ENCODE measurements at places on chromosomes 6 and 20. TPM values are rescaled to one million over a fixed set of nuclear protein-coding genes. Genes with fewer than 3 reads are reported as not detected.

COL21A1 gene
- 0.50 TPM for total RNA-seq

GRCh38 chr20:50991076-50991475, 31.8 kb downstream of the KCNG1 start:
- DNase-seq = no peak

ADGRB3 gene
- 0.75 TPM for total RNA-seq

- no peak for DNase-seq
Observed at GRCh38 chr20:13336308-13337089, 115.4 kb downstream of the ISM1 start.

- DNase-seq = no peak
Observed at GRCh38 chr6:18386298-18386976, 713 bp upstream of the RNF144B start.

MOXD1 gene
- total RNA-seq = 0.25 TPM

DNA sequence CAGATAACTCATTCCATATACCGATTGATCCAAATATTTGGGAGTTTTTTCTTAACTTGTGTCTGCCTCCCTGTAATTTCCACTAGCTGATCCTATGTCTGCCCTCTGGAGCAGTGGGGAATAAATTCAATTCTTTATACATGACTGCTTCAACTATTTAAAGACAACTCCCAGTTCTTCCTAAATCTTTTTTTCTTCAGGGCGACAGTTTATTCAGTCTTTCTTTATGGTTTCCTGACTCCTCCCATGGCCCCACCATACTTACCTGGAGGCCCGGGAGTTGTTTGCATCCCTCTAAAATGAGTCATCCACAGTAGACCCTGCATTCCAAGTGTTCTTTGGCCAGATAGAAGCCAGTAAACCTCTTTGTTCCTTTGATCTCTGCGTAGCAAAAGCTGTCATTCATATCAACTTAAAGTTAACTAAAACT, 73.6 kb downstream of the LCA5 start:
- DNase-seq = no peak

DNA sequence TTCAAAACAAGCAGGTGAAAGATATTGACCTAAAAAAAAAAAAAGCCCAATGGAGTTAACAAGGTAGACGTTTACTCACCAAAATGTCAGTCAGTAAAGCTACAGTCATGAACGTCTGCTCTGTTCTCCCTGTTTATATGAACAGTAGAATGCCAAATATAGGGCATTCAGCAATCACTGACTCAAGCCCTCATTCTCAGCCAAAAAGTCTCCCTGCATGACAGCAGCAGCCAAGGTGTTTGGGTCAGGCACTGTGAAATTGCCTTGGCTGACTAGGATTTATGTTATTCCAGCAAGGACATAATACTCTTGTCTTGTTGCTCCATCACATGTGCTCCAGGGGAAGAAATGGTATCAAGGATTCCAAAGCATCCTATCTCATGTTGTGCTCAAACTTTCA, 194.7 kb upstream of the RSPO3 start:
- DNase-seq = no peak

DNA sequence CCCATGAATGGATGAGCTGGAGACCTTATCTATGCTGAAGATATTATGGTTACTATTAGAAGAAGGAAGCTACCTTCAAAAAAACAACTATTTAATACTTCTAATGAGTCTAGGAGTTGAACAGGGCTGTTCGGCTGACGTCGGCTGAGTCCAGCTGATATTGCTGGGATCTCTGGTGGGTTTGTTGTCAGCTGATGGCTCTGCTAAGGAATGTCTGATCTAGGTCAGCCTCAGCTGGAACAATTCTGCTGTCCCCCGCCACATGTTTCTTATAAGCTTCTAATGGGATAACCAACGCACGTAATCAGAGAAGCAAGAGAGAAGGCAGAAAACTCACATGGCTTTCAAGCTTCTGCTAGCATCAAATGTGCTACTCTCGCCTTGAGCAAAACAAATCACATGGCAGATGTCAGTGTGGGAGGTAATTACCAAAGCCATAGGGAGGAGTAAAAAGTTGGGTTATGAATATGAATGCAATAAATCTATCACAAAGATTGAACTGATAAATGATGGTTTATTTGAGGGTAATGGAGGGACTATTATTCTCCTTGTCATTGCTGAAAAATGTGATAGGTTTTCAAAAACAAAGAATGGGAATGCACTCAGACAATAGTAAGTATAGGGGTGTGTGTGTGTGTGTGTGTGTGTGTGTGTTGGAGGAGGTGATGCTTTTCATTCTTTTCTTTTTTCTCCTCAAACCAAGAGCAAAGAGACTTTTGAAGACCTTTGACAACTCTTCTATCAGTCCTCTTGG, 71.5 kb downstream of the BTBD3 start:
- no peak for DNase-seq

GRCh38 chr6:138541823-138542481, 42.7 kb upstream of the NHSL1 start:
- no peak for DNase-seq

DNA sequence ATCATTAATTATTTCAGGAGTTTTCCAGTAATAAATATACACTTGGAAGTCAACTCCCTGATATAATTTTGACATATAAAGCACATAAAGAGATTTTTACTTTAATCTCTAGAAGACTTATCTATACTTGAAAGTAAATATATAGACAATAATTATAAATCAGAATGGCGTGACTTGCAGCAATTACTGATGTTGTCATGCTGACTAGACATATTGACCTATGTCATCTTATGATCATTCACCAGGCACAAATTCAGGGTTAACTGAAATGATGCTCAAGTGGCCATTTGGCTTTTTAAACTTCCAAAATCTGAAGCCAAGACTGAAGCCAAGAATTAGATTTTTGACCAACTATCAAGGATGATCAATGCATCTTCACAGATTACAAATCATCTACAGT, 192.2 kb downstream of the MCHR2 start:
- no peak for DNase-seq

GRM1 gene
- under 0.01 TPM for total RNA-seq

DNA sequence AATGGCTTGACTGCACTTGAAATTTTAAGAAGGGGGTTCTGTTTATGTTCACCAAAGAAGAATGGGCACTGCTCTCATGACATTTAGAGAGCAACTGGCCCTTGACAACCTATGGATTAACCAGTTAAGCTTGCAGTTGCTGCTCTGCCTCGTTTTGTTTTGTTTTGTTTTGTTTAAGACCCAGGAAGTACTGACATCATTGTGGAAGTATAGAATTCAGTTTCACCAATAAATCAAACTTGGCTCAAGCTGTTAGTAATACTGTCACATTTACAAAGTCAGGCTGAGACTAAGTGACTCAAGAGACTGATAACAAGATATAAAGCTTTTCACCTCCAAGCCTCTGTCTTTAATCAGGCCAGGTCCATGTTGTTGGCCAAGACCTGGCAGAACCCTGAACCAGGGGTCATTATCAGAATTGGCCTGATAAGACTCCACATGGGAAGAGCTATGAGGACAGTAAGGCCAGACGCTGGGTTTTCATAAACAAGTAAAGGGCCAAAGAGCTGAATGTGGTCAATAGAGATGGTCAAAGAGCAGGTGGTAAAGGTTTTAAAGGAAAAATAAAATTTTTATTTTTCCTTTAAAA, 99.4 kb upstream of the VGLL2 start:
- no peak for DNase-seq

KHDRBS2 gene
- 1.1 TPM for total RNA-seq

DNA sequence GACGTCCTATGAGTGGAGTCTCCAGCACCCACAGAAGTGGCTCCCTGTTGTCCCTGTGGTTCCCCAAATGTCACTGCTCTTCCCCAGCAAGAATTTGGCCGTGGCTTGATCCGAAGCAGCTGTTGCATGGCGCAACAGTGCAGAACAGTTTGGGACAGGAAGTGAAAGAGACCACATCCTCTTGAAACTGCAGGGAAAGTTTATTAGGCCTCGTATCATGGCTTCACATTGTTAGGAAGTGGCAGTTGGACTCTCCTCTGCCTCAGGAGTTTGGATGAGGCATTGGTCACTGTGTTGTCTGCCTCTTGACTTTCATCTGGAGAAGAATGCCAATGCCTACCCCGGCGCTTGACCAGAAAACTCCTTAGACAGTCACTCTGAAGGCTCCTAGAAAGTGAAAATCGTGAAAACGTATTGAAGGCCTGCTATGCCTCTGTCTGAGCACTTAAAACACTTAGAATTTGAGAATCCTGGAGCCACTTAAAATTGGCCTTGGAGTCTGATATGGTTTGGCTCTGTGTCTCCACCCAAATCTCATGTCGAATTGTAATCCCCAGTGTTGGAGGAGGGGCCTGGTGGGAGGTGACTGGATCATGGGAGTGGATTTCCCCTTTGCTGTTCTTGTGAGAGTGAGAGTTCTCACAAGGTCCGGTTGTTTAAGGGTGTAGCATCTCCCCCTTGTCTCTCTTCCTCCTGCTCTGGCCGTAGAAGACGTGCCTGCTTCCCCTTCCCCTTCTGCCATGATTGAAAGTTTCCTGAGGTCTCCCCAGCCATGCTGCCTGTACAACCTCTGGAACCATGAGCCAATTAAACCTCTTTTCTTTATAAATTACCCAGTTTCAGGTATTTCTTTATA, 334.9 kb upstream of the JARID2 start:
- DNase-seq = no peak

DNA sequence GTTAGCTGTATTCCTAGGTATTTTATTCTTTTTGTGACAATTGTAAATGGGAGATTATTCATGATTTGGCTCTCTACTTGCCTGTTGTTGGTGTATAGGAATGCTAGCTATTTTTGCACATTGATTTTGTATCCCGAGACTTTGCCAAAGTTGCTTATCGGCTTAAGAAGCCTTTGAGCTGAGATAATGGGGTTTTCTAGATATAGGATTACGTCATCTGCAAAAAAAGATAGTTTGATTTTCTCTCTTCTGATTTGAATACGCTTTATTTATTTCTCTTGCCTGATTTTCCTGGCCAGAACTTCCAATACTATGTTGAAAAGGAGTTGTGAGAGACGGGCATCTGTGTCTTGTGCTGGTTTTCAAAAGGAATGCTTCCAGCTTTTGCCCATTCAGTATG, 163.2 kb upstream of the UST start:
- no peak for DNase-seq

ERVFRD-1 gene
- total RNA-seq = not detected

DNA sequence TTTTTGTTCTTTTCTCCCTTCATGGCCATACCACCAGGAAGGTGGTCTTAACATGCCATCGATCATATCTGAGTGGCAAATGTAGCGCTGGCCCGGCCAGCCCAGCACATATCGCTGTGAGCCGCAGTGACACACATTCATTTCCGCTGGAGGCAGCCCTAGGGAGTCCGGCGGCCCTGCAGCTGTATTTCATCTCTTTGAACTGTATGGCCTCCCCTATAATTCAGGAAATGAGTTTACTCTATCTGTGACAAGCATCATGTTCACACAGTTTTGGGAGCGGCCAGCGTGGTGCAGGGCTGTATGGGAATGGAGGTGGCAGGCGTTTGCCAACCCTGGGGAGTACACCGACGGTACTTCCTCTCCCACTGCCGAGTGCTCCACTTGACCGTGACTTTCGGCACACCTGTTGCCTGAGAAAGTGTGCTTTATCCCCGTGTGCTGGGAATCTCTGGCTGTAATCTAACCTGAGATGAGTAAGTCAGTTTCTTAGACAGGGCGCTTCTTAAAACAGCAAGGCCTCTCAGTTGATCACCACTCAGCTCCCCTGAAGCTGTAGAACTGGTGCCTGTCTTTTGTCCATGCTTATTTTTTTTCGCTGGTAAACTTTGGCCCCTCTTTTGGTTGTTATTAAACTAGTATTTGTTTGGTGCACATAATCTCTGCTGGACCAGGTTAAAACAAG, 257.1 kb upstream of the TAB2 start:
- DNase-seq = no peak

TNFRSF6B gene
- 0.09 TPM for total RNA-seq

BPIFB2 gene
- 3.7 TPM for total RNA-seq

DNA sequence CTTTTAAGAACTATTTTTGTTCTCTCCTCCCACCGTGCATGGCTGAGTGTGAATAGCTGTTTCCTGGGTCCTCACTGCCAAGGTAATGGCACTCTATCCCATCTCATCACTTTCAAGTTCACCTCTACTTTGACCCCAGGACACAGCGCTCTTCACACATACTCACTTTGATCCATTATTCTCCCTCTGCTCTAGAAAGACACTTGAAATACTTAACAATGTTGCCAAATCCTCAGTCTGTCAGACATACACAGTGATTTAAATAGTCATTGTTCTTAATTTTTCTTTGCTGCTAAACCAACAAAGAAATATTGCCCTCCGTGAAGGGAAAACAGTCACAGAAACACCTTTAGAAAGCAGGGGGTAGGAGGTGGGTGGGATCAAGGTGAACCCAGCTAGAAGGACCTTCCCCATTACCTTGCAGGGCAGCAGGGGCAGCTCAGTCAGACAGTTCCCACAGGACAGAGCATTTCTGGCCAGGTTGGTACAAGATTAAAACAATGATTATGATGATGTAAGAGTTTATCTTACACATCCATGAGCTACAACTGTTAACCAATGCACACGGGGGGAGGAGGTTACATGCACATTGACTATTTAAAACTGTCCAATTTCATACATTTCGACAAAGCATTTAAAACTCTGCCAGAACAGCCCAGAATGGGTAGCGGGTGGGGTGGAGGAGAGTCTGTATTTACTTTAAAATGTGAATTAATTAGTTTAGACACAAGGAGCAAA, 2.4 kb downstream of the SLC22A23 start:
- no peak for DNase-seq

HTR1E gene
- not detected for total RNA-seq

DNA sequence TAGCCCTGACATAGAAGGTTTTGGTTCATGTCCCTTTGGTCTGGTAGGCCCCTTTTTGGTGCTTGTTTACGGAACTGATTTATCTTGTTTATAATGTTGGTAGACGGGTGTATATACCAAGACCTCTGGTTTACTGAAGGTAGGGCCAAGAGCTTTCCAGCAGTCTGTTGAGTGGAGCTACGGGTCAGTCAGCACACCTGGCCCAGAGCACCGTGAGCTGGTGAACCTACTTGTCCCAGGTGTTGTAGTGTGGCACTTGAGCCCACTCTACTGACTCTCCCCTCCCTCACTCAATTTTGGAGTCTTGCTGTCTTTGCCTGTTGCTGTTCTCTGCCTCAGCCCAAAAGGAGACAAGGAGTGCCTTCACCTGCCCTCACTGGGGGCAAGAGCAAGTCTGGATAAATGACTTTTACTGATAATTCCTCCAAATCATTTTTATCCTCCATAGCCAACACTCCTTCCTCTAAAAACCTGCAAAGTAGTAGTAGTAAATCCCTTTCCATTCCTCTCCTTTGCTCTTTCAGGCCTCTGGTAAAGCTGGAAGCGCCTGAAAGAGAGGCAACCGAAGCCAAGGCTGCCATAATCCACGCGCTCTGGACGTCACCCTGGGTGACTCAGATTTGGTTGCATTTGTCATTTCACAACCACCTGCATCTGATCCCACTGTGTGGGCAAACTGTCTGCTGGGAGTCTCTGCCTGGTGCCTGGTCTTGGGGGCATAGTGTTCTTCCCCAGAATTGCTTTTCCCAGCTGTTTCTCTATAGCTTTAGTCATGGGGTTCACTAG, 22.2 kb downstream of the RREB1 start:
- no peak for DNase-seq

- DNase-seq = no peak
Observed at GRCh38 chr6:138086573-138087196, 20.5 kb downstream of the PERP start.

ACOT13 gene
- 9.9 TPM for total RNA-seq
